Kidney (tissue), 22 donors: ENCODE measurements at places on chromosomes 4 and X.

GRCh38 chr4:36676139-36677050 lies 395.0 kb downstream of the DTHD1 start:
- DNase-seq: no peak

GRCh38 chr4:88831031-88831430 lies 133.4 kb upstream of the NAP1L5 start:
- DNase-seq: no peak

DNA sequence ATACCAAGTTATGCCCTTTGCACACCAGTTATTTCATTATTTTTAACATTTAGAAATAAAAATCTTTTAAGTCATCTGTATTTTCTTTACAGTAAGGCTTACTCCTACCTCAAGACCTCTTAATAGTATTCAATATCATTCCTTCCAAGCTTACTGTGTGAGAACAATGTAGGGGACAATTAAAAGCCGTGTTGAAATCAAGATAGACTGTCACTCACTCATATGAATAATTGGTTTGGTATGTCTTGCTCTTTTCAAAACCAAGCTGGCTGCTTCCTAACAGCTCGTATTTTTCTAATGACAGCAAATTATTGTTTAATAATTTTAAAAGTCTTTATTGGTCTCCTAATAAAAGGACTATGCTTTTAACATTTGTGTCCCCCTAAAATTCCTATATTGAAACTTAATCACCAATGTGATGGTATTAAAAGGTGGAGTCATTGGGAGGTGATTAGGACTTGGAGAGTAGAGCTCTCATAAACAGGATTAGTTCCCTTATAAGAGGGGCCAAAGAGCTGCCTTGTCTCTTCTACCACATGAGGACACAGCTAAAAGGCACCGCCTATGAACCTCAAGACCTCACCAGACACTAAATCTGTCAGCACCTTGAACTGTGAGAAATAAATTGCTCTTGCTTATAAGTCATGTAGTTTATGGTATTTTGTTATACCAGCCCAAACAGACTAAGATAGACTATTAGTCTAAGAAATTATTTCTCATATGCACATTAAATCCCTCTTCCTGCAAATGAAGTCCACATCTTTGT lies 4.1 kb downstream of the ABCB7 start:
- no peak for DNase-seq

DNA sequence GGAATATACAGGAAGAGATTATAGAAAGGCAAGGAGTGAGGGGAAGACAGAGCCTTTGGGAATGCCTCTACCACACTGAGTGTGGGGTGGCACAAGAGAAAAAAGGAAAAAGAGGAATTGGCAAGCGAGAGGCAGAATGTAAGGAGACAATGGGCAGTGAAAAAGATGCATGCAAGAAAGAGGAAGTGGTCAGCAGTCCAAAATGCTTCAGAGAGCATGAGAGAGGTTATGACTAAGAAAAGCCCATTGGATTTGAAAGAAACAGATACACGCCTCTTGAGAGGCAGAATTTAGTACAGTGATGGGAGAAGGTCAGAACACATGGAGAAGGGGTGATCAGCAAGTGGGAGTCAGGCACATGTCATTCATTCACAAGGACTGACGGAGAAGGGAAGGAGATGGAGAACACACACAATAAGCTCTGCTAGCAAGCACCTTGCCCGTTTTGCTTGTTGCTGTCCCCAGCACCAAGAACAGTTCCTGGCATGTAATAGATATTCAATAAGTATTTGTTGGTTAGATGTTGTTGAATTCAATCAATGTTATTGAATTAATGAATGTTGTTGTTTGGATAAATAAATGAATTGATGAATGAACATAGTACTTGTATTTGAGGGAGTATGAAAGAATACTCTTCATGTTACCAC lies 6.3 kb downstream of the DCHS2 start:
- no peak for DNase-seq

DNA sequence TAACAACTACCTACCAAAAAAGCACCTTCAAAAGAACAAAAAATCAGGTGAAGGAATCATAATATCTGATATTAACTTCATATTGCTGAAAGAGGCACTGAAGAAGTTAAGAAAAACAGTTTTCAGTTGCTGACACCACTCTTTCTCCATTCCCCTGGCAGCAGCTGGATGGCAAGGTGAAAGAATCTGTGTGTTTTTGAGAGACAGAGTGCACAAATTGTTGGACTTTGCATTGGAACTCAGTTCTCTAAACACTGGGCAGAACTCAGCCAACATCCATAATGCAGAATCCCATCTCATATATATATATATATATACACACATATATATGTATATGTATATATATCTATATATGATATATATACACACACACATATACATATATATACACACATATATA lies 408.3 kb upstream of the MAGEC2 start:
- DNase-seq: no peak

DNA sequence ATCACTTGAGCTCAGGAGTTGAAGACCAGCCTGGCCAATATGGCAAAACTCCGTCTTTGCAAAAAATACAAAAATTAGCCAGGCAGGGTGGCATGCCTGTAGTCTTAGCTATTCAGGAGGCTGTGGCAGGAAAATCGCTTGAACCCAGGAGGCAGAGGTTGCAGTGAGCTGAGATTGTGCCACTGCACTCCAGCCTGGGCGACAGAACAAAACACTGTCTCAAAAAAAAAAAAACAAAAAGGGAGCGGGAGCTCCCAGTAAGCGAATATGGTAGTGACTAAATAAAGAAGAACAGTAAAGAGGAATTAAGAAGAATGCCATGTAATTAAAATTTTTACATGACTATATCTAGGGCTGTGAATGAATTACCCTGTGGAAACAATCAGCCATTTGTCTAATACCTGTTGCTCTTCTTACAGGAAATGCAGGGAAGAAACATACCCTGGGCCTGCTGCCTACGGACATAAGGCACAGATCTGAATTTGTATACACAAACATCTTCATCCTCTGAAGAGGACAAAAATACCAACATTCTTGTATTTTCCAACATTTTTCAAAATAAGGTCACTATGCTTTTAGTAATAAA lies 11.4 kb downstream of the WDFY3 start:
- no peak for DNase-seq

GRCh38 chrX:102708900-102709299 lies 3.3 kb upstream of the GPRASP2 start:
- no peak for DNase-seq

DNA sequence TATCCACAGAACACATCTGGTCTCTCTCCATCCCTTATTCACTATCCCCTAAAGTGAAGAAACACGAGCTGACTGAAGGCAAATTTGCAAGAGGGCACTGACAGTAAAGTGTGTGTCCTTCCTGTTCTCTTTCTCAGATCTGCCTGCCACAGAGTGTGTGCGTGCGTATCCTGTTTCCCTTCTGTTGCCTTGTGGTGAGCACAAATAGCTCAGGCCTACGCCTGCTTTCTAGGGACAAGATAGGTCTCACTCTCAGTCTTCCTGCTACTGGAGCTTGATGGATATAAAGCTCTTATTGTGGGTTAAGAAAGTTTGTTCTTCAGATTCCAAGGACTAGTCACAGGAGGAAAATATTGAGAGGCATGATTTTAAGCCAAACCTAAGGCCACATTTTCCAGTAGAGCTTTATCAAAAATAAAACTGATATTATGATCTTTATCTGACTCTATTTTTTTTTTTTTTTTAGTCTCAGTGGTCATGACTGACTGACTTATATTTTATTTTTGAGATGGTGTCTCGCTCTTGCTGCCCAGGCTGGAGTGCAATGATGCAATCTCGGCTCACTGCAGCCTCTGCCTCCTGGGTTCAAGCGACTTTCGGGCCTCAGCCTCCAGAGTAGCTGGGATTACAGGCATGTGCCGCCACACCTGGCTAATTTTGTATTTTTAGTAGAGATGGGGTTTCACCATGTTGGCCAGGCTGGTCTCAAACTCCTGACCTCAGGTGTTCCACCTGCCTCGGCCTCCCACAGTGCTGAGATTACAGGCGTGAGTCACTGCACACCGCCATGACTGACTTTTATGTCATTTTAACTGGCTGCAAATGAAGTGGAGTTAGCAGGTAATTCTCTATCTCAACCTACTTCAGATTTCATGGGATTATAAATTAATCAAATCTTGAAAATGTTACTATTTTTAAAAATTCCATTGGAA lies 140.3 kb upstream of the SH3RF1 start:
- peak; percentile 65 for DNase-seq
